ENCODE measurements at places on chromosomes 4 and X.

GRCh38 chr4:109207061-109207460 lies 95.4 kb downstream of the COL25A1 start:
- no peak for DNase-seq
- no peak overlapping the region for H3K27ac ChIP-seq
- no peak overlapping the region for H3K4me3 ChIP-seq
- H3K36me3 ChIP-seq, result no peaks in the 10 kb centered on the region

GRCh38 chrX:111506826-111507225 lies 4.6 kb upstream of the SERTM2 start:
- no peaks in the 10 kb centered on the region for H3K36me3 ChIP-seq
- no peaks in the 10 kb centered on the region for H3K4me1 ChIP-seq
- no peaks in the 10 kb centered on the region for H3K27me3 ChIP-seq
- H3K4me3 ChIP-seq, result no peak overlapping the region

- H3K4me1 ChIP-seq, result no peaks in the 10 kb centered on the region
- no peak overlapping the region for H3K27ac ChIP-seq
- no peaks in the 10 kb centered on the region for H3K27me3 ChIP-seq
- no peak overlapping the region for H3K4me3 ChIP-seq
- no peaks in the 10 kb centered on the region for H3K36me3 ChIP-seq
- no peak for DNase-seq
Measured at GRCh38 chr4:83128240-83128929, 13.9 kb upstream of the PLAC8 start.

- peak; percentile 92 for DNase-seq
- peak overlapping the region; percentile 89 for H3K27ac ChIP-seq
- no peaks in the 10 kb centered on the region for H3K27me3 ChIP-seq
- no peaks in the 10 kb centered on the region for H3K36me3 ChIP-seq
- no peak overlapping the region for H3K4me3 ChIP-seq
Measured at GRCh38 chrX:68833855-68834331, 5.1 kb downstream of the EFNB1 start.

GRCh38 chr4:3108211-3108610 lies 33.7 kb downstream of the HTT start:
- H3K36me3 ChIP-seq, result peaks cover 29% of the 10 kb centered on the region
- no peaks in the 10 kb centered on the region for H3K27me3 ChIP-seq
- no peak overlapping the region for H3K4me3 ChIP-seq
- peaks cover 27% of the 10 kb centered on the region for H3K4me1 ChIP-seq

GRCh38 chr4:111510535-111510934 lies 634.7 kb upstream of the FAM241A start:
- H3K4me1 ChIP-seq, result no peaks in the 10 kb centered on the region
- H3K27ac ChIP-seq, result no peak overlapping the region
- H3K4me3 ChIP-seq, result no peak overlapping the region
- no peak for DNase-seq
- no peaks in the 10 kb centered on the region for H3K27me3 ChIP-seq
- H3K36me3 ChIP-seq, result no peaks in the 10 kb centered on the region

GRCh38 chrX:81390237-81390636 lies 188.3 kb downstream of the SH3BGRL start:
- H3K27ac ChIP-seq, result no peak overlapping the region
- H3K4me1 ChIP-seq, result no peaks in the 10 kb centered on the region
- no peaks in the 10 kb centered on the region for H3K36me3 ChIP-seq
- H3K4me3 ChIP-seq, result no peak overlapping the region
- H3K27me3 ChIP-seq, result no peaks in the 10 kb centered on the region

- no peaks in the 10 kb centered on the region for H3K4me1 ChIP-seq
- H3K36me3 ChIP-seq, result no peaks in the 10 kb centered on the region
- H3K27me3 ChIP-seq, result no peaks in the 10 kb centered on the region
- no peak overlapping the region for H3K4me3 ChIP-seq
Measured at GRCh38 chrX:38970845-38971244, 169.6 kb downstream of the MID1IP1 start.

DNA sequence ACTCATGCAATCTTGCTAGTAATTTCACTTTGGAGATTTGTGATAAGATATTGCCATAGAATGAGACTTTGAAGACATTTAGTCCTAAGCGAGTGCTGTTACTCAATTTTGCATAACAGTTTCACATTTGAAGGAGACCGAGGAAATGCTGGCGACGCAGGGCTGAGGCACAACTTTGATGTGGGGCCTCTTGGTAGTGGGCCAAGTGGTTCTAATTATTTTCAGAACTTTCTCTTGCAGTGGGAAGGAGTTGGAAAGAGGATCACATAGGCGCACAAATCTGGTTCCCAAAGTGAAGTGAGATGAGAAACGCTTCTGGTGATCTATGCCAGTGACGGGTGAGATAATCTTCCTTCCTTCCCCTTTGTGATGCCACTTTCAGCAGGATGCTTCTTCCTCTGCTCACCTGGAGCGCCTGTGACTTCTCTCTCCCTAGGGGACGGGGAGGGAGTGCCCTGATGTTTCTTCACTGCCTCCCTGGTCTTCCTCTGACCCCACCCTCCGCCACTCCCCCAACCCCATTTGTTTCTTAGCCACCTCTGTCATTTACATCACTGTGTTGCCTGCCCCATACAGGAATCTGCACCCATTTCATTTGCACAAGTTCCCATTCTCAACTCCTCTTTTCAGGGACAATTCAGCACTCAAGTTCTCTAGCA lies 138.9 kb upstream of the MID1 start:
- no peaks in the 10 kb centered on the region for H3K36me3 ChIP-seq
- DNase-seq, result no peak
- H3K4me3 ChIP-seq, result no peak overlapping the region
